Stimulated activated CD4-positive, alpha-beta T cell treated with anti-CD3 and anti-CD28 coated beads, Interleukin-1b, Interleukin-23, amount 100 ng/mL, for 4 hours (primary cell): ENCODE measurements at places on chromosomes 13 and 19.

DNA sequence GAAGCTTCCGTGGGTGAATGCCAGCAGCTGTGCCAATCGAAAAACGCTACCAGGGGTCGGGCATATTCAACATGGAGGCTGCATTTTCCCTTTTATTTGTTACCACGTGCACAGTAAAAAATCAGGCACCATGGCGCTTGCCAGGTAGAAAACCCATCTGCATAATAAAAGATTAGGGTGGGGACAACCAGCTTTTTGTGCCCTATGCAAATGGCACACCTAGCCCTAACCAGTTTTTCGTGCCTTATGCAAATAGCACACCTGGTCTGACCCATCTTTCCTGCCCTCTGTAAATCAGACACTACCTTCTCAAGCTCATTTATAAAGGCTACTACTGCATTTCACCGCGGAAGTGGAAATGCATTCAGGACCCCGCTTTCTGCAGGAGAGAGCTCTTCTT is 62.1 kb upstream of the FREM2 start:
- no peak for DNase-seq

- no peak for DNase-seq
Measured at GRCh38 chr19:795073-795611, 2.1 kb upstream of the PTBP1 start.

DNA sequence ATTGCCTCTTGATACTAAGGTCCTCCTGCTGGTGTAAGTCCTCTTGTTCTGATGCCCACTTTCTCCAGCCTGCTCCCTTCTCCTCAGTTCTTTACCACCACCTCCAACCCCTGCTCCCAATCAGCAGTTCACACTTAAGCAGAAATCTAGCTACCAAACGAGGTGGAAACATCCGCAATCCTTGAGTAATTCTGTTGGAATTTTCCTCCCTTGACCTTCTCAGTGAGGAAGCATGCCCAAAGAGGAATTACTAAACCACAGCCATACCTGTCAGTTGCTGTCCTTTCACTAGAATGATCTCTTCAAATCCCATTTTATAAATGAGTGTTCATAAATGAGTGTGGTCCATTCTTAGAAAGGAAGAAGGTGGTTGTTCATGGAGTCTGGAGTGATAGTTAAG is 289.9 kb downstream of the DACH1 start:
- DNase-seq: no peak

GRCh38 chr13:110424569-110425443 is 117.7 kb downstream of the COL4A2 start:
- no peak for DNase-seq

- no peak for DNase-seq
Measured at GRCh38 chr13:53878861-53879260, 850.2 kb downstream of the OLFM4 start.

GRCh38 chr19:8423817-8424223 is 10.7 kb downstream of the MARCHF2 start:
- DNase-seq: no peak

GRCh38 chr13:78176880-78177279 is 258.2 kb upstream of the EDNRB start:
- no peak for DNase-seq

GRCh38 chr13:57633141-57633949 is 1.8 kb downstream of the PCDH17 start:
- no peak for DNase-seq

DNA sequence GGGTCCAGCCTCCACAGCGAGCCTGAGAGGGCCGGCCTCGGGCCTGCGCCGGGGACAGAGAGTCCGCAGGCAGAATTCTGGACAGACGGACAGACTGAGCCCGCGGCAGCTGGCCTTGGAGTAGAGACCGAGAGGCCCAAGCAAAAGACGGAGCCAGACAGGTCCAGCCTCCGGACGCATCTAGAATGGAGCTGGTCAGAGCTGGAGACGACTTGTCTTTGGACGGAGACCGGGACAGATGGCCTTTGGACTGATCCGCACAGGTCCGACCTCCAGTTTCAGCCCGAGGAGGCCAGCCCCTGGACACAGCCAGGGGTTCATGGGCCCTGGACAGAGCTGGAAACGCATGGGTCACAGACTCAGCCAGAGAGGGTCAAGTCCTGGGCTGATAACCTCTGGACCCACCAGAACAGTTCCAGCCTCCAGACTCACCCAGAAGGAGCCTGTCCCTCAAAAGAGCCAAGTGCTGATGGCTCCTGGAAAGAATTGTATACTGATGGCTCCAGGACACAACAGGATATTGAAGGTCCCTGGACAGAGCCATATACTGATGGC is 490 bp downstream of the ITPKC start:
- no peak for DNase-seq

GRCh38 chr13:111342721-111343120 is 22.3 kb downstream of the TEX29 start:
- DNase-seq: no peak

- no peak for DNase-seq
Measured at GRCh38 chr13:110367620-110368019, 60.5 kb downstream of the COL4A2 start.

DNA sequence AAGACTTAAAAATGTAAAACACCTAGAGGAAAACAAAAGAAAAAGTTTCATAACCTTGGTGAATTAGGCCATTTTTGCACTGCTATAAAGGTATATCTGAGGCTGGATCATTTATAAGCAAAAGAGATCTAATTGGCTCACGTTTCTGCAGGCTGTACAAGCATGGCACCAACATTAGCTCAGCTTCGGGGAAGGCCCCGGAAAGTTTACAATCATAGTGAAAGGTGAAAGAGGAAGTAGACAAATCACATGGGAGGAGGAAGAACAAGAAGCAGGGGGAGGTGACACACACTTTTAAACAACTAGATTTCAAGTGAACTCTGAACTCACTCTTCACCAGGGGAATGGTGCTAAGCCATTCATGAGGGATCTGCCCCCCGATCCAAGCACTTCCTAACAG is 1358.5 kb upstream of the PCDH9 start:
- no peak for DNase-seq

DNA sequence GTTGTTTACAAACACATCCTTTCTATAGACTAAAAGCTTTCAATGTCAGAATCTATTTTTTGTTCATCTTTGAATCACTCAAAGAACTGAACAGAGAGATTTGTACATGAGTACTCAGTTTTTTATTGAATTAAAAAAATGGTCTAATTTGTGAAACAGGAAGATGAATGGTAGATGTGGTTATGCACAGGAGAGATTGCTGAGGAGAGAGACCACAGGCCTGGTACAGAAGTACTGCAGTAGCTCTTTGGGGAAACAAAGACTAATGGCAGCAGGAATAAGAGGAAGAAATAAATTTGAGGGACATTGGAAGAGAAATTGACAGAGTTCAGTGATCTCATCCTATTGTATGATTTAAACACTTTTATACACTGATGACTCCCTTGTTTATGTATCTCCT is 222.0 kb upstream of the ARGLU1 start:
- DNase-seq: no peak

GRCh38 chr13:32272021-32272683 is 43.0 kb downstream of the ZAR1L start:
- no peak for DNase-seq

DNA sequence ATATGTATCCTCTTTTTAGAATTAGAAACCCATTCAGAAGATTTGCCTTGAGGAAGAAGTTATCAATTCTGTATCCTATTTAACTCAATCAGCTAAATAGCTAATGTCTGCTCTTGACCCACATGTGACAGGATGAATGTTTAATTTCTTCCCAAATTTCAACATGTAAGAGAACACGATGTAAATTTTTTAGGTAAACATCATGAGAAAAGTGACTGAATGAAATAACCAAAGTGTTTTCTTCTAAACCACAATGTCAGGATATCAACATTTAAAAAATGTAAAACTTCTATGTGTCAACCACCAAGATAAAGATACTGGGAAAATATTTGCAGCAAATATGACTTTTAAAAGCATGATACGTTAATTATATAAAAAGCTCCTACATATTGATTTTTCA is 302.4 kb downstream of the DCT start:
- no peak for DNase-seq

DNA sequence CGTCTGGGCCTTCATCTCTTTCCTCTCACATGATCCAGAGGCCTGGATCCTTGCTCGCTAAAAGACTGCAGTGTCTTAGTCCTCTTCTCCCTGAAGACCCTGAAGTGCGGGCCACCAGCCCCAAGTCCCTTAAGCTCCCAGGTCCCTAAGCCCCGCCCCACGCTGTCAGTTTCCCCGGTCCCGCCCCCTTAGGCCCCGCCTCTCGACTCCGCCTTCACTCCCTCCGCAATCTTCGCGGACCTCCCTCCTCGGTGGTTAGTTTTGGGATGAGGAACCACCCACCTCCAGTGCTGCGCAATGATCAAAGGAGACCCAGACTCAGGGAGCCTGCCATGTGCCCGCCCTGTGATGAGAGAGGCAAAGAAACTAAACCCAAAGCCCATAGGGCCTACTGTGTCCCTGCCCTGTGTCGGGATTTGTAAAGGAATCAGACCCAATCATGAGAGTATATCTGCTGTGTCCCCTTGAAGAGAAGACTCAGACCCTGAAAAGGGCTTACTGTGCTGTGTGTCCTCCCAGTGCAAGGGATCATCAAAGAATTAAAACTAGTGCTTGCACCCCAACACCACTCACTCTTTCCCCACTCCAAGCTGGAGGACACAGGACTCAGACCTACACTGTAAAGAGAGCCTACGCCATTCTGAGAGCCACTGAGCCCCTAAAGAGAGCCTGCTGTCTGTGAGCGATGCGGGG is 3.0 kb upstream of the COX6B1 start:
- DNase-seq: peak; percentile 73

GRCh38 chr13:93951108-93951507 is 528.4 kb downstream of the DCT start:
- DNase-seq: no peak

- DNase-seq: no peak
Measured at GRCh38 chr19:19744641-19745040, 11.7 kb upstream of the ZNF14 start.

- no peak for DNase-seq
Measured at GRCh38 chr19:32673573-32673972, 1.4 kb downstream of the ANKRD27 start.

- peak; percentile 95 for DNase-seq
Measured at GRCh38 chr19:49680421-49681351, 3.6 kb downstream of the PRMT1 start.

GRCh38 chr19:8081569-8082550 is 29.3 kb downstream of the CCL25 start:
- no peak for DNase-seq

DNA sequence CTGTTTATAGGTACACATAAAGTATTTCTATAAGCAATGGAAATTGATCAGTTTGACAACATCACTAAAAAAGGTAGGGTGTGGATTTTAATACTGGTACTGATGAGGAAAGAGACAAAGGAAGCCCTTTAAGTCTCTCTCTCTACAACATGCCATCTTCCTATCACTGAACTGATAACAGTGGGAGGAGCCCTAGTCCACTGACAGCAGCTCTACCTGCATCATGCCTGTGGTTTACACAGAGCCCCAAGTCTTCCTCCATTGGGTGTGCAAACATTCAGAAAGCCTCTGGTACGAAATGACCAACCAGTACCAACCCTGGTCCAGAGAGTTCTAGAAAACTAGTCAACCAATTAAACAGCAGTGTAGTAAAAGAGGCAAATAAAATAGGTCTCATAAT is 53.4 kb downstream of the KLF12 start:
- DNase-seq: no peak

GRCh38 chr13:100809856-100810255 is 135.3 kb upstream of the TMTC4 start:
- DNase-seq: no peak

- DNase-seq: no peak
Measured at GRCh38 chr19:51127755-51128154, 3.0 kb downstream of the SIGLEC9 start.

GRCh38 chr13:23320926-23321534 is 112.5 kb downstream of the SACS start:
- DNase-seq: no peak

GRCh38 chr13:50598338-50598737 is 245.2 kb downstream of the DLEU7 start:
- no peak for DNase-seq

DNA sequence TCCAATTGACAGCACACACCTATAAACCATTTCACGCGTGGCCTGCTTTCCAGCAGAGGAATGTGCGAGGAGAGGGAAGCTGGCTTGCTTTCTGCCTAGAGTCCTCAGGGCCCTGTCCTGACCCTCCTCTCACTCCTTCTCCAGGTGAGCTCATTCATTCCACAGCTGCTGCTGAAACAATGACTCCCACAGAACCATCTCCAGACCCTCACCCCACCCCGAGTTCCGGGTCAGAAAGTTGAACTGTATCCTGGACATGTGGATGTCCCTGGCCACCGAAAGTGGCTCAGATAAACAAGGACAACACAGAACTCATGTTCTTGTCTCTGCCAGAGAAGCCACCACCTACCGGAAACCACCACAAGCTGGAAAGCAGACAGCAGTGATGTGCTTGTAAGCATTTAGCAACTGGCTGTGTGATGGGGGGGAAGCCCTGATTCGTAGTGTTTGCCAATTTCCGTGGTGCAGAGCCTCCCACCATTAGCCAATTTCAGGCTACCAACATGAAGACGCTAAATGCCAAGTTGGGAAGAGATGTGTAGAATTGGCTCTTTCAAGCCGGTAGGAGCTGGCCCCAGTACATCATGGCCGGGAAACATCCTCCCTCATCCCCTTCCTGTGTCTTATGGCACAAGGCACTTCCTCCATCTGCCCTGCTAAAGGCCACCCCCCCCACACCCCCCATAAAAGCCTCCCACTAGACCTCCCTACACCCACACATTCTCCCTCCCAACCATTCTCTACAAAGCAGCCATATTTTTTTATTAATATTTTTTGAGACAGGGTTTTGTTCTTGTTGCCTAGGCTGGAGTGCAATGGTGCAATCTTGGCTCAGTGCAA is 5.0 kb downstream of the SYCE2 start:
- DNase-seq: peak; percentile 39
